ENCODE measurements at places on chromosomes 5 and 9.

DNA sequence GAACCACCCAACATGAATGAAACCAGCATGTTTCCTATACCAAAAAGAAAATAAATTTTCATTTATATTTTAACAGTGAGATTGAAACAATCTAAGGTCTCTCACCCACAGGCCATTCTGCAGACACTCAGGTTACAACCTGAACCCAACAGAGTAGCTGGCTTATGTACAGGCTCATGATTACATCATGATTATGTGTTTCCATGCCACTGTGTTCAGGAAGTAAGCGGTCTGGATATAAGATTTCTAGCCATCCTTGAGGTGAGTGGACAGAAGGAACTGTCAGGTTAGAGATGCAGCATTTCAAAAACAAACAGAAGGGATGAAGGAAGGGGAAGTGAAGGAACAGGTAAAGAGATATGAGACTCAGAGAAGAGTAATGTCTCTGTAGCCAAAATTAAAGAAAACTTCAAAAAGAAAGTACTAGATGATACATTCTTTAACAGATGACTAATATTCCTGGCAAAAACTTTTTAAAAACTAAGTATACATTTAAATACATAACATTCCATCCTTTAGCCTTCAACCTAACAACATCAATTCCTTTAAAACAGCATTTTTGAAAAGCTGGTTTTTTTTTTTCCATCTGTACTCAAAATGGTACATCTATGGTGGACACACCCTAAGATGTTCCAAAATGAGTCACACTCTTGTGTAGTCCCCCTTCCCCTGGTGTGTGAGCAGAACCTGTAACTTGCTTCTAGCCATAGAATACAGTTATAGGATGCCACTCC lies 119.8 kb downstream of the LPAR1 start:
- no peak for DNase-seq

GRCh38 chr9:136392538-136393449 lies 7.2 kb downstream of the SNAPC4 start:
- no peak for DNase-seq

DNA sequence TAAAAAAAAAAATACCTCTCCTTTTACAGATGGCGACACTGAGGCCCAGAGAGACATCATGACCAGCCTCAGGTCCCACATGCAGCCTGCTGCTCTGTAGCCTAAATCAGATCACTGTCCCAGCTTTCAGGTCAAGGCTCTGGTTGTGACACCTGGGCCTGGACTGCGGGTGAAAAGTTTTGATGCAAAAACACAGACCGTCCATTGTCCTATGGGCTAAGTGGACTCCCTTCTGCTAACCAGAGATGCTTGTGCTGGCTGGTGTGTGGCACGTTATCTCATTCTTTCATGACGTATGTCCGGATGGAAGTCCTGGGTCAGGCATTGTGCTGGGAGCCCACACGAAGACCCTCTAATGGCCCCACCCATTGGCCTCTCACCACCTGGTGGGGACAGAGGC lies 7.8 kb downstream of the NEK6 start:
- DNase-seq = no peak

DNA sequence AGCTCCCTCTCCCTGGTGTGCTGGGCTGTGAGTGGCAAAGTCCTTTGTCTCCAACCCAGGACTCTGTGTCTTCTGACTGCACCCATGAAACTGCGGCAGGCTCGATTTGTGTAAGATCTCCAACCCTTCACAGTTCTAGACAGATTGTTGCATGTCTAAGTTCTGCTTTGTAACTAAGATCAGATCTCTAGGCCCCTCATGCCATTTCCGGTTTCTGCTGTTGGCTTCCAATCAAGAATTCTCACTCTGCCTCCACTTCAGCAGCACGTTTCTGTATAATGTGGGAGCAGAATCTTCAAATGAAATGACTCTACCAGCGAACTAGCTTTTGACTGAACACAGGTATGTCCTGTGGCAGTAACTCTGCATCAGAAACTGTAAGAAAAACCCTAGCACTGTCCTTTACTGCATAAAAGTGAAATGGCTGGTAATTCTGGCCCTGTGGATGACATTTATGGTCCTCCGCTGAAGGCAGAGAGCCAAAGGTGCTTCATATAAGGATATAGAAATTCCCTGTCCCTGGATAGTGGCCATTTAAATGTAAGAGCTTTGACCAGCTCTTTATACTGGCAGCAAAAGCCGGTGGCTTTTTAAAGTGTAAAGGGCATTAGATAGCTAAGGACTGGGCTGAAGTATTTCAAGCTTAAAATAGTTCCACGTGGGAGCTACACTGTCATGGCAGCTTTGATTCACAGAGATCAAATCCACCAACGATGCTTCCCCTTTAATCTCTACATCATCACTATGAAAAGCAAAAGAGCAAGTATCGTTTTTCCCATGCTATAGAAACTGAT lies 319.0 kb upstream of the CDH6 start:
- no peak for DNase-seq

DNA sequence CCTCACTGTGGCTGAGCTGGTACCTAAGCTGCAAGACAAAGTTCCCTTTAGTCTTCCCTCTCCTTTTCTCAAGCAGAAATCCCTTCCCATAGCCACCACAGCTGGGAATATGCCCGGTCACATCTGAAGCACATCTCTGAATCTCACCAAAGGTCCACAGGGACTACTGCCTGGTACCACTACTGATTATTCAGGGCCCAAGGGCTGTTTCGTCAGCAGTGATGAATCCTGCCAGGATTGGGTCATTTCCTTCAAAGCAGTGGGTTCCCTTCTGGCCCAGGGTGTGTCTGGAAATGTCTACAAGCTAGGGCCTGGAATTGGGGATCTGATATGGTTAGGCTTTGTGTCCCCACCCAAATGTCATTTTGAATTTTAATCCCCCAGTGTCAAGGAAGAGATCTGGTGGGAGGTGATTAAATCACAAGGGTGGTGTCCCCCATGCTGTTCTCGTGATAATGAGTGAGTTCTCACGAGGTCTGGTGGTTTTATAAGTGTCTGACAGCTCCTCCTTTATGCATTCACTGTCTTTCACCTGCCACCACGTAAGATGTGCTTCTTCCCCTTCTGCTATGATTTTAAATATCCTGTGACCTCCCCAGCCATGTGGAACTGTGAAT lies 83.2 kb upstream of the FST start:
- no peak for DNase-seq

- no peak for DNase-seq
These were observed 5.9 kb downstream of the SERINC5 start for GRCh38 chr5:80249901-80250300.

DNA sequence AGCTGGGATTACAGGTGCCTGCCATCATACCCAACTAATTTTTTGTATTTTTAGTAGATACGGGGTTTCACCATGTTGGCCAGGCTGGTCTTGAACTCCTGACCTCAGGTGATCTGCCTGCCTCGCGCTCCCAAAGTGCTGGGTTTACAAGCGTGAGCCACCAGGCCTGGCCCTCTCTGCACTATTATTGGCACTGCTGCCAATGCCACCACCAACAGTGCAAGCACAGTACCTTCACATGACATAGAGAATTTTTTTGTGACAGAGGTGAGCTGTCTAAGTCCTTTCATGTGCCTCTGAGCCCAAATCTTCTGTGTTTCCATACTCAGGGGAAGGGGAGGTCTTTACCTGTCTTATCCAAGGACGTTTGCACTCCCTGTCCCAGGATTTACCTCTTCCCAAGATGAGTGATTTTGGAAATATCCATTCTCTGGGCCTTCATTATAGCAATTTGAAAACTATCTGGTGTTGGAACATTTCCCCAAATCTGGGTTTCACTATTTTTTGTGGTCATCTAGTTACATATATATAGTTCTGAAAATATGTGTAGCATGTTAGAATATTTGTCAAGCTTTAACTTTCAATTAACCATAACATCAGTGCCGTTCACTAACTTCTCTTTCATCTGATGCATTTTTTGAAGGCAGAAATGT lies 5.4 kb upstream of the CD180 start:
- DNase-seq = no peak

- DNase-seq = no peak
These were observed 141.5 kb downstream of the TRPM3 start for GRCh38 chr9:70979966-70980365.

GRCh38 chr5:101796427-101796826 lies 499.7 kb downstream of the SLCO4C1 start:
- DNase-seq = no peak

DNA sequence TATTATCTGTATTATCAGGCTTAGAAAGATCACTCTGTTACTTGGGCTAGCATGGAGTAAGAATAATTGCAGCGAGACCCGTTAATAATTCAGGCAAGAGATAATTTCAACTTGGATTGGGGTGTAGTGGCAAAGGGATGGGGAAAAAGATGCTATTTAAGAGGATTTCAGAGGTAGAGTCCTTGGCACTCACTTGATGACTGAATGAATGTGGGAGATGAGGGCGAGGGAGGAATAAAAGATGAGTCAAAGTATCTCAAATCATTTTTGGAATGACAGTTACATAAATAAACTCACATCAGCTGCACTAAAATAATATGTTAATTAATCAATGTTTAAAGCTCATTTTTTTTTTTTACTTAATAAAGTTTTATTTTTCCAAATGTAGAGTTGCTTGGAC lies 4.5 kb upstream of the GPR21 start:
- DNase-seq = no peak

DNA sequence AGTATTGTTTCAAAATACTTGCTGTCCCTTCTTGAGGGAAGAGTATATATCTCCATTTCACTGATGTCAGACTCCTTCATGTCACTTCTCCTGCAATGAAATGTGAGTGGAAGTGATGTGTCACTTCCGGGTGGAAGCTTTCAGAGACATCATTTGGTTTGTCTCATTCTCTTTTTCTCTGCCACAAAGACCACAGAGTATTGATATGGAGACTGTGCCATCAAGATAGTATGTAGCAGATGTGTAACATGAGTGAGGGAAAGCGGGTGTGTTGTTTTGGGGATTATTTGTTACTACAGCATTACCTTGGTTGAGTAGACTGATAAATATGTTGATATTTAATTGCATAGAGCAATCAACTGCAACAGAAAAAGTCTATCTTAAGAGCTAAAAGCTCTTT lies 169.8 kb downstream of the FBXL7 start:
- no peak for DNase-seq

DNA sequence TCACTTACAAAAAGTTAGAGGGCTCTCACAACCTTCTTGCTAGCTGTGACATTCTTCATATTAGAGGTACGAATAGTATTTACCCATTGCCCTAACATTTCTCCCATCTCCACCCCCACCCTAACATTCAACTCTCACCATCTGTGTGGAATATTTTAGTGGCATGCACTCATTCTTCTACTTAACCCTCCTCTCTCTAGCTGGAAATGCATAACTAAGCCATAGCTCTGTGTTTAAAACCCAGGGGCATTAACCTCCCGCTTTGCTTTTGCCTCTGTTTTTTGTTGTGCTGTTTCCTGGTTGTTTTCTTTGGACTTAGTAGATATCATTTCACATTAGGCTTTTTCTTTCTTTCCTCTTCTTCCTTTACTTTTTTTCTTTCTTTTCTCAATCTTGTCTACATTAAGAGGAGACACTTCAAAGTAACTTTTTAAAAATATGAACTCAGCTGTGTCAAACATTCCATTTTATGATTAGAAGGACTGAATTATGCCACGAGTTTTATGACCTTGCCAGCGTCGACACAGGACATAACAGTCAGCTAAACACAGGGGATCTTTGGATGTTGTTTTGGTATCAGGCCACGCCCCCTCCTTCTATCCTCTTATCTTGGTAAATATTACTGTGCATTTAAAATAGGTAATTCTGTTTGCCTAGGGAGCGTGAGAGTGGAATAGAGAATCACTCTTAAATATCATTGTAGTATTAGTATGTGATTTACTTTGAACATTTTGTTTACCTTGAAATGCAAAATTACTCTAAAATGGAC lies 236.0 kb downstream of the CD180 start:
- no peak for DNase-seq

DNA sequence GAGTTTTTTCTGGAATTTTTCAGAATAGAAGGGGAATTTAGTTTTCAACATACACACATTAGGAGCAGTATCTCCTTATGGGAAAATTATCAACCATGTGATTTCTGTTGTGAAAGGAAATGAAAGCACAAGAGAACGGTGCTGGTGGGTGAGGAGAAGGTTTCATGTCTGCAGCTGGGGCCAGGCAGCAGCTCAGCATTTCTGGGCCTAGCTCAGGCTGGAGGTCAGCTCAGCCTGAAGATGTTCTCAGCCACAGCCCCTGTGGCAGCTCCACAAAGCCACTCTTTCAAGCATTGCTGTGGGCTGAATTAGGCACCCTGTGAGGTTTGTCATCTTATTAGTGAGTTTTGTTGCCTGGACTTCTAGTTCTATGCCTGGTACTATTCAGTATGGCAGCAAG lies 90.3 kb downstream of the DIRAS2 start:
- no peak for DNase-seq

DNA sequence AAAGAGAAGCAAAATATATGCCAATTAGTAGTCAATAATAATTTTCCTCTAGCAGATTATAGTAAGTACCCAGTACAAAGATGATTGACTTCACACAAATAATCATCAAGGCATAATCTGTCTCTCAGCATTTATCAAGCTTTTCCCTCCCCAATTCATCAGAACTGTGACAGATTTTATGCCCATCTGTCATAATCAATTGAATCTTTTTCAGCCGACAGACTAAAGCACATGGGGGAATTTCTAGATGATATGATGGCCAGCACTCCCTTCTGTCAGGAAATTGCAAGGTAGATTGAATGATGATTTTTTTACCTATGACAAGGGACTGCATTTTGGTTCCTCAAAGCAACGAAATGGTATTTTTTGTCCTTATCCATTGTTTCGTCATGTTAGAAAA lies 227.1 kb upstream of the CYLC2 start:
- no peak for DNase-seq

- no peak for DNase-seq
These were observed 38.9 kb upstream of the FAM174A start for GRCh38 chr5:100496296-100496695.

DNA sequence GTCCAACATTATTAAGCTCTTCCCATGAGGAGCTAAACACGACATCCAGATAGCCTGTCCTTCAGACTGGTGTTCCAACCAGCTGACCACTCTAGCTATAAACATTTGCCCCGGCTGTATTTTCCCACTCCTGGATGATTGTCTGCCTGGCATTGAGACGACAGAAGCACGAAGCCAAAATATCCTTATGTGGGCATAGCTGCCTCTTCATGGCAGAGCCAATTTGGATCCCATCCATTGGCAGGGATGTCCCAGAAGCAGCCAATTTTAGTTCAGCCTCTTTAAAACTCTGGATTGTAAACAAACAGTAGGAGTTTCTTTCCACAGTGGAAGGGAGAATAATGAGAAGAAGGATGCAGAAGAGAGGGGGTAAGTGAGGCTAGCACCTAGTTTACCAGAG lies 507.6 kb downstream of the CETN3 start:
- no peak for DNase-seq

All from activated CD4-positive, alpha-beta T cell treated with anti-CD3 and anti-CD28 coated beads for 24 hours (primary cell).